ENCODE measurements at places on chromosomes 2 and 18. TPM values are rescaled to one million over a fixed set of nuclear protein-coding genes. Genes with fewer than 3 reads are reported as not detected.

PHLPP1 gene
- total RNA-seq = 8.1 TPM

ACVR1 gene
- total RNA-seq = 25.0 TPM

CDKL4 gene
- total RNA-seq = not detected

CFAP65 gene
- not detected for total RNA-seq

FAM161A gene
- total RNA-seq = 13.8 TPM

TGFA gene
- 1.9 TPM for total RNA-seq

MGAT4A gene
- 80.8 TPM for total RNA-seq

DUSP11 gene
- total RNA-seq = 24.1 TPM

AQP12A gene
- not detected for total RNA-seq

GRCh38 chr18:1995041-1995612 is 576.2 kb downstream of the METTL4 start:
- H3K4me3 ChIP-seq = no peak overlapping the region
- no peaks in the 10 kb centered on the region for H3K27me3 ChIP-seq
- no peak overlapping the region for H3K27ac ChIP-seq
- H3K36me3 ChIP-seq = no peaks in the 10 kb centered on the region

DNA sequence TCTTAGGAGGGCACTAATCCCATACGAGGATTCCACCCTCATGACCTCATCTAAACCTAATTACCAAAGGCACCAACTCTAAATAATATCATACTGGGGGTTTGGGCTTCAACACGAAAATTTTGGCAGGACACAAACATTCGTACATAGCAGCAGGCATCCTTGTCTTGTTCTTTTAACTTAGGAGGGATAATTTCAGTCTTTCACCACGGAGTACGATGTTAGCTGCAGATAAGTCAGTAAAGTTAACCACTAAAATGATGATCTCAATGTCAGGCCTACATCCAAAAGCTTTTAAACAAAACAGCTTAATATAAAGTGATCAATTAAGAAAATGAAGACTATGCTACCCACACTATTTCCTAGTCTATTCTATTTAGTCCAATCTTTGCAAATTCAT is 74.9 kb downstream of the ID2 start:
- no peak overlapping the region for H3K4me3 ChIP-seq
- no peak overlapping the region for H3K27ac ChIP-seq
- peaks cover 5% of the 10 kb centered on the region for H3K4me1 ChIP-seq
- DNase-seq = no peak

DNA sequence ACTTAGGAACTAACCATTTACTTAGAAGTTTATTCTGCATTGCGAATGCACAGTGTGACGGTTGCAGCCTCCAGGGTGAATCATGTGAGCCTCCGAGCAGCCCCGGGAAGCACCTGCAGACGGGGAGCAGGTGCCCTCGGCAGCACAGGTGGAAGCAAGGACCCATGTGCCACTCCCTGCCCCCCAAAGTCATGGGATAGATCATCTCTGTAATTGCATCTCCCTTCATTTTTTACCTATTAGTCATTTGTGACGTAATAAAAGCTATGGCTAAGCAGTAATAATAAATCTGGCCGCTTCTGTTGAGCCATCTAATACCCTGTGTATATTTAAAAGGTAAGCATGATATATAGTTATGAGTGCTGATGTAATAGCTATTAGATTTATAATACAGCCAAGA is 97.2 kb downstream of the PTGR3 start:
- no peak overlapping the region for H3K27ac ChIP-seq
- H3K4me3 ChIP-seq = no peak overlapping the region
- DNase-seq = no peak
- H3K4me1 ChIP-seq = no peaks in the 10 kb centered on the region
- no peaks in the 10 kb centered on the region for H3K36me3 ChIP-seq

DNA sequence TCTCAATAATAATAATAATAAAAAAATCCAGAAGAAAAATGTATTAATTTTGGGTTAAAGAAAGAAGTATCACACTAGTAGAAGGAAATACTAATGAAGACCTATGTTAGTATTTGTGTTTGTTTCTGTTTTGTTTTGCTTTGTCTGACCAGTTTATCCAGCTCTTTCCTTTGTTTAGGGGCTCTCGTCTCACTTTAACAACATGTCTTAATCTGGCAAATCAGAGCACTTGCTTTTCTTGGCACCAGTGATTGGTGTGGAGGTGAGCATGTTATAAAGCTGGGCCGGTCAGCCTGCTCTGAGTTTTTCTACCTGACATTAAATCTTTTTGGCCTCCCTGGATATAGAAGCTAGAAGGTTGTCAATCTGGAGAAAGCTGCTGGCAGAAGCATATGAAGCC is 15.1 kb upstream of the MEX3C start:
- H3K36me3 ChIP-seq = no peaks in the 10 kb centered on the region
- no peak overlapping the region for H3K4me3 ChIP-seq
- DNase-seq = no peak

DNA sequence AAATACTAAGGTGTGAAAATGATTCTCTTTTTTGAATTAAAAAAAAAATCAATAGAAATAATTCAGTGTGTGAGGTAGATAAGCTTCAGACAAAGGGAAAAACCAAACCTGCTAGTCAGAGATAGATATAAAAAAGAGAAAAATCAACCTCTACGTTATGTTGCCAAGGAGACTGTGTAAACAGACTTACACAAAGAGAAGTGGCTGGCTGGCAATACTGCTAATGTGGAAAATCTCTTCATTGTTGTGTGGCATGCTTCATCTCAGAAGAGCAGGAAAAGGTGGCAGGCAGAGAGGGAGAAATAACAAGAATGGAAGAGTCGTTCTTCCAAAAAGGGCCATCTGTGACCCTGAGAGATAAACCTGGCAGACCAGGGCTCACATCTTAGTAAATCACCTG is 200.8 kb downstream of the SLC8A1 start:
- no peak overlapping the region for H3K27ac ChIP-seq
- DNase-seq = no peak
- H3K36me3 ChIP-seq = no peaks in the 10 kb centered on the region
- H3K4me3 ChIP-seq = no peak overlapping the region
- no peaks in the 10 kb centered on the region for H3K27me3 ChIP-seq
- H3K4me1 ChIP-seq = peaks cover 12% of the 10 kb centered on the region

- peaks cover 13% of the 10 kb centered on the region for H3K4me1 ChIP-seq
- no peak overlapping the region for H3K27ac ChIP-seq
- H3K36me3 ChIP-seq = no peaks in the 10 kb centered on the region
- no peaks in the 10 kb centered on the region for H3K27me3 ChIP-seq
Measured at GRCh38 chr2:145155196-145155595, 635.3 kb upstream of the ZEB2 start.

DNA sequence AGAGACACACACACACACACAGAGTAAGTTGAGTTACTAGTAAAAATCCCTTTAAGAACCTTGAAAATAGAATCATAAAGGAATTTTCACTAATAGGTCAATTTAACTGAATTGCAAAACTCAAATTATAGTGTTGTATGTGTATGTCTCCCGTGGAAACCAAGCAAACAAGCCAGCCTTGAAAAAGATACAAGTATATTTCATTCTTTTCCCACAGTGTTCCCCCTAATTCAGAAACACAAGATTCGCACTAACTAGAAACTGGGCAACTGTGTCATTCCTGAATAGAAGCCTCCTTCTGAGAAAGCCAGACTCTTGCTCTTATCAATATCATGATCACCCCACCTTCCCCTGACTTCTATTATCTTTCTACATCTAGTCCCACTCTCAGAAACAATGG is 229.5 kb downstream of the PIEZO2 start:
- H3K4me3 ChIP-seq = no peak overlapping the region
- no peaks in the 10 kb centered on the region for H3K4me1 ChIP-seq
- no peaks in the 10 kb centered on the region for H3K36me3 ChIP-seq
- H3K27ac ChIP-seq = no peak overlapping the region
- H3K27me3 ChIP-seq = no peaks in the 10 kb centered on the region
- DNase-seq = no peak

DNA sequence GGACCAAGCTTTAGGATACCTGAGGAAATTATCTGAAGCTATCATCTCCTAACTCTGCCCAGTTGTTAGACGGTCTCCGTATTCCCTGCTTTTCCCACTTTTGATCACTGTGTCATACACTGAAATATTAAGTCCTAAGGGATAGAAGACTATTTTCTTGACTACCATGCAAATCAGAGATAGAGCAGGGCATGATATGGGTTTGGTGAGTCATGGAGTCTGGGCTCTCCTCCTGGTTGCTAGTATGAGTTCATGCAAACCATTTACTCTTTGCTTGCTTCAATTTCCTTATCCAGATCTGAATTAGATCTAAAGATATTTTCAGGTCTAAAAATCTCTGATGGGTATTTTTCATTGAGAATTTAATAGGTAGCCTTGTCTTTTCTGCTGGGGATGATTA is 55.0 kb downstream of the EHBP1 start:
- no peak overlapping the region for H3K4me3 ChIP-seq
- no peaks in the 10 kb centered on the region for H3K36me3 ChIP-seq
- DNase-seq = no peak
- H3K27me3 ChIP-seq = no peaks in the 10 kb centered on the region
- no peak overlapping the region for H3K27ac ChIP-seq

DNA sequence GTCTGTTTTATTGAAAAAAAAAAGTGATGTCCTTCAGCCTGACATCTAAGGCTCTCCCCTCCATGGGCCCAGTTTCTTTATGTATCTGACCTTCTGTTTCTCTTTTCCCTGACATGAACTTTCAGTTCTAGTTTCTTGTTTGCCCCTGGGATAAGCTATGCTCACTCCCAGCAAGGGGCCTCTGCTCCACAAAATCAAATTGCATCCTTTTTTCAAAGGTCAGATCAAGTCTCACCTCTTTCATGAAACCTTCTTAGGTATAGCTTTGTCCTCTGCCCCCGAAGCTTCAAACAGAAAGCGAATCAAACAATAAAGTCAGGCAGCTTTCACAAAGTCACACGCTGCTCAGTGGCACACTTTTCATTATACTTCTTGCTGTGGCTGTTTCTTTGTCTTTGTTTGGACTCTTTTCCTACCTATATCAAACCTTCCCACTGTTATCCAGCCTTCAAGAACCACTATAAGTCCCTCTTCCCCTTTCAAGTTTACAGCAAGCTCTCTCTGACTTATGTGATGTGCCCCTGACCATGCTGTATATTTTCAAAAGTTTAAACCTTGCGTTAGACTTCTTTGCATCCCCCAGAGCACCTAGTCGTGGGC is 23.3 kb downstream of the MAP3K19 start:
- no peak for DNase-seq
- H3K27me3 ChIP-seq = no peaks in the 10 kb centered on the region
- no peak overlapping the region for H3K27ac ChIP-seq
- no peaks in the 10 kb centered on the region for H3K36me3 ChIP-seq

- no peaks in the 10 kb centered on the region for H3K4me1 ChIP-seq
- no peak overlapping the region for H3K27ac ChIP-seq
- no peak overlapping the region for H3K4me3 ChIP-seq
- no peak for DNase-seq
- H3K36me3 ChIP-seq = no peaks in the 10 kb centered on the region
Measured at GRCh38 chr2:204535764-204536163, 9.5 kb upstream of the PARD3B start.

DNA sequence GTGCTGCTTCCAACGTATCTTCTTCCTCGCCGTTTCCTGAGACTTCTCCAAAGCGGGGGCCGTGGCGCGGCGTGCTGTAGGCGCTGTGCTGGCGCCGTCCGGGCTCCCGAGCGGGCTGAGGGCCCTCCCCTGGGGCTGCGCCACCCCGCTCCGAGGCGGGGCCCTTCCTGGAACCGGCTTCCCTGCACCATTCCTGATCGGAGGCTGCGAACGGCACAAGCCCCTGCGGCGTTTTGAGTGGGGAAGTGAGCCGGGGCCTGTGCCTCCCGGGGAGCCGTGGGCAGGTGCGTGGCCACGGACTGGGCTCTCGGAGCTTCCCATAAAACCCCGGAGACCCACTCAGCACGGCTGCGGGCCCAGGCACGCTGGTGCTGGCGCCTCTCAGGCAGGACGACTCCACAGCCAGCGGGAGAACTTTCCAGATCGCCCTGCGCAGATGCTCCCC is 74.7 kb downstream of the PSMG2 start:
- H3K36me3 ChIP-seq = no peaks in the 10 kb centered on the region
- peak overlapping the region; percentile 38 for H3K4me3 ChIP-seq
- no peak for DNase-seq
- H3K27ac ChIP-seq = no peak overlapping the region

DNA sequence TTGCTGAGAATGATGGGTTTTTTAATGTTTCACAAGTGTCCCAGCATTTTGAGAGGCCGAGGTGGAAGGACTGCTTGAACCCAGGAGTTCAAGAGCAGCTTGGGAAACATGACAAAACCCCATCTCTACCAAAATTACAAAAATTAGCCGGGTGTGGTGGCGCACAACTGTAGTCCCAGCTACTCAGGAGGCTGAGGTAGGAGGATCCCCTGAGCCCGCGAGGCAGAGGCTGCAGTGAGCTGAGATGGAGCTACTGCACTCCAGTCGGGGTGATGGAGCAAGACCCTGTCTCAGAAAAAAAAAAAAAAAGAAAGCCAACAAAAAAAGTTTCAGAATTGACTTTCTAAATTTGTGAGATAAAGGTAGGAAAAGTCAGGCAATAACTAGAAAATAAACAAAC is 8.7 kb downstream of the TFCP2L1 start:
- DNase-seq = no peak
- no peak overlapping the region for H3K4me3 ChIP-seq
- H3K27me3 ChIP-seq = no peaks in the 10 kb centered on the region
- no peak overlapping the region for H3K27ac ChIP-seq

- no peaks in the 10 kb centered on the region for H3K27me3 ChIP-seq
- no peaks in the 10 kb centered on the region for H3K36me3 ChIP-seq
- no peak overlapping the region for H3K4me3 ChIP-seq
- no peak for DNase-seq
- no peak overlapping the region for H3K27ac ChIP-seq
Measured at GRCh38 chr18:78406743-78407465, 572.7 kb upstream of the SALL3 start.

DNA sequence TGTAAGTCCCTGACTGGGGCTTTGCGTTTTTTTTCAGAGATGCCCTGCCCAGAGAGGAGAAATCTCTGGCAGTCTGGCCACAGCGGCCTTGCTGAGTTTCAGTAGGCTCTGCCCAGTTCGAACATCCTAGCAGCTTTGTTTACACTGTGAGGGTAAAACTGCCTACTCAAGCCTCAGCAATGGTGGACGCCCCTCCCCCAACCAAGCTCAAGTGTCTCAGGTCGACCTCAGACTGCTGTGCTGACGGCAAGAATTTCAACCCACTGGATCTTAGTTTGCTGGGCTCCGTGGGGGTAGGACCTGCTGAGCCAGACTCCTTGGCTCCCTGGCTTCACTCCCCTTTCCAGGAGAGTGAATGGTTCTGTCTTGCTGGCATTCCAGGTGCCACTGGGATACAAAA is 31.7 kb downstream of the L3MBTL4 start:
- no peak overlapping the region for H3K27ac ChIP-seq
- H3K36me3 ChIP-seq = no peaks in the 10 kb centered on the region
- H3K4me1 ChIP-seq = no peaks in the 10 kb centered on the region
- no peaks in the 10 kb centered on the region for H3K27me3 ChIP-seq

Data from thoracic aorta (tissue), 2 donors.